ENCODE measurements at places on chromosomes 5 and 9.

DNA sequence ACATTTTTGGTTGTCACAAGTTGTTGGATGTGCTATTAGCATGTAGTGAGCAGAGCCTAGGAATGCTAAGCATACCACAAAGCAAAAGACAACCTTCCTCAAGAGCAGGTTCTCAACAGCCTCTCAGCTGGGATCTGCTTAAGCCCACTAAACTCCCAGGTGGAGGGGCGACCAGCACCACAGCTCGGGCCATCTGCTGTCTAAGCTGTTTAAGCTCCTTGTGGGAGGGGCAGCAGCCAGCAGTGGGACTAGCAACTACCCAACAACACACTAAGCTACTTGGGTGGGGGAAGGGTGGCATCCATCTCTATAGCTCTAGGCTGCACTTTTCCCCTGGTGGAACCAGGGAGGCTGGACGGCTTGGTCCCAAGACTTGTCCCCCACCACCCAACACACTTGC lies 1052.7 kb upstream of the ARRDC3 start:
- DNase-seq, result no peak

GRCh38 chr9:130893341-130894101 lies 3.1 kb downstream of the QRFP start:
- no peak for DNase-seq

GRCh38 chr5:6084376-6084775 lies 294.0 kb downstream of the MED10 start:
- no peak for DNase-seq

DNA sequence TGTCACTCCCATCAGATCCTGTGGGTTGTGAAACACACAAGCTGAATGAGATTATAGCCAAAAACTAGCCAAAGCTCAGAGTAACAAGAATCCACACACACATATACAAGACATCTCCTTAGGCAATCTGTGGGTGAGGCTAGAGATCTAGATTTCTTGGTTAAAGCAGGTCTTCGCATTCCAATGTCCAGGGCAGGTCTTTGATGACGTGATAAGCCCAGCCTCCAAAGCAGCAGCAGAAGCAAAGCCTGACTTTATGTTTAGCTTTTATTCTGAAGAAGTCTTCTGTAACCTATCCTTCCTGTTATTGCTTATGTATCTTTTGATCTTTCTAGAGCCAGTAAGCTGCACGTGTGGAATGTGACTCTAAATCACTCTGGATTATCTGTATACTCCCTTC lies 199.1 kb upstream of the SLC30A5 start:
- no peak for DNase-seq

GRCh38 chr5:180161420-180162303 lies 47.3 kb downstream of the RASGEF1C start:
- DNase-seq, result no peak

DNA sequence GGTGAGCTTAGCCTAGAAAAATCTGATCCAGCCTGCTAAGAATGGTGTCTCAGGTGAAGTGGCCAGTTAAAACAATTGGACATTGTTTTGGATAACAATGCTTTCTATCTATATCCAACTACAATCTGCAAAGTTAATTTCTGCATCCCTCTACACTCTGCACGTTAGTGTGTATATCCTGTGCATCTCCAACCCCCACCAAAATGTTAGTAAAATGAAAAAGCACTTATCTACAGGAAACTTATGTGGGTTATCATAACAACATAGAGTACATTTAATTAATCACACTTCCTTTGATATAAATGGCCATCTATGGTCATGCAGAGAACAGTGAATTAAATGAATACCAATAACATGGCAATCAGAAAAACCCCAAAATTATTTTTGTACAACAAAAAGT lies 158.7 kb downstream of the NFIB start:
- no peak for DNase-seq

- no peak for DNase-seq
These were observed 164.1 kb downstream of the HMHB1 start for GRCh38 chr5:143976055-143976454.

DNA sequence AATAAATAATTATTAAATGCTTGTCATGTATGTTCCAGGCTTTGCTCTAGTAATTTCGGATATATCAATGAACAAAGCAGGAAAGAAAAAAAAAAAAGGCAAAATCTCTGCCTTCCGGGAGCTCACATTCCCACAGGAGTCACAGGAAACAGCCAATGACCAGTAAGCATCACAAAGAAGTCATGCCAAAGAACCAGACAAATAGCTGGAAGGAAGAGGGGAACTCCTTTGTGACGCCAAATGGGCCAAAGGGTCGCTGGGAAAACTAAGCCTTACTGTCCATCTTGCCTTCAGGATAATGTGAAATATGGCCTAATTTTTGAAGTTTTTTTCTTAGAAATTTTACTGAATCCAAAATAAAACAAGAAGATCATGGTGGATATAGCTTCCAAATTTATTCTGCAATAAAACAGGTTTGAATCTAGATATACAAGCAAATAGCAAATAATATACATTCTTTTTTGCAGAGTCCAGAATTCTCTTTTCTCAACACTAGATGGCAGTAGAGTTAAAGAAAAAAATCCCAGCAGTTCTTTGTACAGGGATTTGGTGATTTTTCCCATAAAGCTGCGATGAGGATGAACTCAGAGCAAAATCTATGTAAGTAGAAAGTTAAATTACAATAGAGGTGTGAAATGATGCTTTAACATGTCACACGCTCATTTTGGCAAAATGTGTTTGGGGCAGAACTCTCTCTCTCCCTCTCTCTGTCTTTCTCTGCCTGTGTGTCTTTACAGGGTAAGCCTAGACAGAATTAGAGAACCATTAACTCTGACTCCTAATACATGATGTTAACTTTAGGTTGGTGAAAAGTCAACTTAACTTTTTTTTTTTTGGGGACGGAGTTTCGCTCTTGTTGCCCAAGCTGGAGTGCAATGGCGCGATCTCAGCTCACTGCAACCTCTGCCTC lies 60.0 kb upstream of the TUT7 start:
- DNase-seq, result no peak

DNA sequence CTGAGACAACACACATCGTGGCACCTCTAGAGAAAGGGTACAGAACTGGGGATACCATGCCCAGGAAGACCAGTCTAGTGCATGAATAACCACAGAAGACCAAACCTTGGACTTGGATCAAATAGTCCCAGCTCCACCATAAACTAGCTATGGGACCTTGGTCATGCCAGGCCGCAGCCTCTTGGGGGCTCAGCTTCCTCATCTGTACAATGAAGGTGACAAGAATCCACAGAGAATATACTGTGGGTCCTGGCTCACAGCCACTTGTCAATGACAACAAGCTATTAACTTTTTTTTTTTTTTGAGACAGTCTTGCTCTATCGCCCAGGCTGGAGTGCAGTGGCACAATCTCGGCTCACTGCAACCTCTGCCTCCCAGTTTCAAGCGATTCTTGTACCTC lies 3.9 kb downstream of the KYAT1 start:
- no peak for DNase-seq

- DNase-seq, result no peak
These were observed 1638.3 kb downstream of the MAT2B start for GRCh38 chr5:165143741-165144140.

DNA sequence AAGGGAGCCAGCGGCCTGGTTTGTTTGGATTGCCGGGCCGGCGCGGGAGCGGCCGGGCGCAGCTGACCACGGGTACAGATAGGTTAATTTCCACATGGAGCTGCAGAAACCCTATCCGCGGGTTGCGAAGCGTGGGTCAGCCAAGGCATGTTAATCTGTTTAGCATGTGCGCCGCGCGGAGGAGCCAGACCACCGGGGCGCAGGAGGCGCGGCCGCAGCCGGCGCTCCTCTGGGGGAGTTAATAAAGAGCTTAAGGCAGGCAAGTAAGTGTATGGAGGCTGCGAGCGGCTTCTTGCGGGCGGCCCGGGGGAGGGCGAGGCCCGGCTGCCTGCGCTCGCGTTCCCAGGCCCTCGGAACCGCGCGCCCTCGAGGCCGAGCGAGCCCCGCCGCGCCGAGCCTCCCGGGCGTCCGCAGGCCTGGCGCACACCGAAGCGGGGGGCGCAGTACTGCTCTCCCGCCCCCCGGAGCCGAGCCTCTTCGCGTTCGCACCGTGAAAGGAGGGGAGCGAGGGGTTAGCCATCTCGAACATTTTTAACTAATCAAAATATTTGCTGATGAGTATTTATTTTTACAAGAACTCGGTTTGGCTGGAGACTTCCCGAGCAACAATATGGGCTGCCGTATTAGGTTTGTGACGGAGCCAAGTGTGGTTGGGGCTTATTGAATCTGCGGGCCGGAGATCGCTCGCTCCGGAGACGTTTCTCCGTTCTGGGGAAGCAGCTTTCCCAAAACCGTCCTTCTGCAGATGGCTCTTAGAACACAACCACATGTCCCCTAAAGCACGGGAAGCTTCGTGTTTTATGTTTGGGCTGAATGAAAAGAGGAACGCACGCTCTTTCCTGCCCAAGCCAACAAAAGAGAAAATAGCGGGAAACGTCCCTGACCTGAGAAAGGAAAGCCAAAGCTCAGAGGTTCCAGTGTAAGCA lies 28.8 kb downstream of the FOXD1 start:
- DNase-seq, result no peak

DNA sequence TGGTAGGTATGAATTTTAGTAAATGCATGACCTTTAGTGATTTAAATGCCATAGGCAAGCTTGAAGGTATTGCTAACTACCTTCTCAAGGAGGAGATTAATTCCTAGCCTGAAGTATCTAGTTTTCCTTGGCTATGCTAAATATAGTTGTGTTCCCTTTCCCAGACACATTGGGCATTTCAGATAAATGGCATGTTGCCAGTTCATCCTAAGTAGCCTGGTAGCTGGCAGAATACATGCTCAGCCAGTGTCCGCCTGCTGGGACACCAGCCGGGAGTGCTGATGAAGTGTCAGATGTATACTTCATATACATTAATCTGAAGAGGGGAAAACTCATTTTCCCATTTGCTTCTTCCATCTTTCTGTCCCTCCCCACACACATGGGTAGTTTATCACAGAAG lies 196.9 kb downstream of the MAST4 start:
- DNase-seq, result no peak

- no peak for DNase-seq
These were observed 53.9 kb downstream of the MEF2C start for GRCh38 chr5:88829054-88829453.

DNA sequence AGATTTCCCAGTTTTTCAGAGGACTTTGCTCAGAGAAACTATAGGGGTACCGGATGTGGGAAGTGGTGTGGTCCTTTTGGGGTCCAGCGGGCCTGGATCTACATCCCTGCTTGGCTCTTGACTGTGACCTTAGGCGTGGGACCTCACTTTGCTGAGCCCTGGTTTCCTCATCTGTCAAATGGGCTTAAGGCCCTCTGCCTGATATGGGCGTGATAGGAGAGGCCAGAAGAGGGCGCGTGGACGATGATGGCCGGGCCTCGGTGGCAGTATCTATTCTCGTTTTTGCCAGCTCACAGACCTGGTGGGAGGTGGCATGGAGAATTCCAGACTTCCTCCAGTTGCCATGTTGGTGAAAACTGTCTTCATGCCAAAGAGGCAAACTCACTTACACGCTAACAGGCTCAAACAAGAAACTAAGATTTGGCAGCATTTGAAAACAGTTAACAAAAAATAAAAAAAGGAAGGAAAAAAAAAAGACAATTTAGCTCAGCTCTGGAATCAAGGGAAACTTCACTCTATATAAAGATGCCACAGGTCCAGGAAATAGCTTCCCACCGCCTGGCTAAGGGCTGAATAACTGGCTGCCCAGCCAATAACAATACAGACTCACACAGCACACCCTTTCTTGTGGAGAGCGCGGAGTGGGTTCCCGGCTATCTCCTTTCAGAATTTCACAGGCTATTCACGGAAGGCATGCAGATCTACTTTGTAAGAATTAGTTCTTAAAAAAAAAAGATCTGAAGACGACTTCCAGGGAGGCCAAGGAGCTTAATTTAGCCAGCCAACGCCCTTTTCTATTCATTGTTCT lies 1.7 kb downstream of the SH3PXD2B start:
- no peak for DNase-seq

DNA sequence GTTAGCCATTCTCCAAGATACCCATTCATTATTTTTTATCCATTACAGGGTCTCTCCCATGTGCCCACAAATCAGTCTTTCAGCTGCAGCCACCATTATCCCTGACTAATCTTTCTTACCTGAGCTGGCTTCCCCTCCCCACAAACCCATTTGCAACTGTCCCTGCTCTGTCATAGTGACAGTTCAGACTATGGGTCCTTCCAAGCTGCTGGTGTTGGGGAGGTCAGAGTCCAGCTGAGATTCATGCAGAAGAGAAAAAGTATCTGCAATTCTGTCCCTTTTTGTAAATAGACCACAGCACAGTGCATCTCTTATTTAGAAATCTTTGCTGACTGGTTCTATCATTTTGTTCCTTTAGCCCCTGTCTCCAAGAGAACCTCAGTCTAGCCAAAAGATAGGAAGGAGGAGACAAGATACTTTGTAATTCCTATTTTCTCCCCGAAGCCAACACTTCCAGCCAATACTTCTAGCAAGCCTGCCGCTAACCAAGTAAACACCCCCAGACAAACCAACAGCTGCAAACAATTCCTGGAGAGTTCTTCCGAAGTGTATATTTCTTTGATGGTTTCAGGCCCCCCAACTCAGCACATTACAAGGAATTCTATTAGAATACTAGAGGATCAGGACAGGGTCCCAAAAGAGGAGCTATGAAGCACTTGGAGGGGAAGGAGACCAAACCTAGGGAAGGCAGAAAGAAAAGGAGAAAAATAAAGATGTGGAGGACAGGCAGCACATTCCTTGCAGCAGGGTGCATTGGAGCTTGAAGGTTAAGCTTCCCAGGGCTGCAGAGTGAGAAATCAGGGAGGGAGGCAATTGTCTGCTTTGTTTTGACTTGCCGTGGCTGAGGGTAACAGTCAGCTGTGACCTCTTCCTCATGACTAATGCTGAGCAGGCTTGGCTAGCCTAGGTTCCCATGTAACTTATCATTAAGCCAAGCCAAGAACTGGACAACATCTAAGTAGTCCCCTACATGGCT lies 148.5 kb downstream of the SGCD start:
- no peak for DNase-seq

GRCh38 chr5:80119372-80119771 lies 84.2 kb downstream of the THBS4 start:
- DNase-seq, result no peak

DNA sequence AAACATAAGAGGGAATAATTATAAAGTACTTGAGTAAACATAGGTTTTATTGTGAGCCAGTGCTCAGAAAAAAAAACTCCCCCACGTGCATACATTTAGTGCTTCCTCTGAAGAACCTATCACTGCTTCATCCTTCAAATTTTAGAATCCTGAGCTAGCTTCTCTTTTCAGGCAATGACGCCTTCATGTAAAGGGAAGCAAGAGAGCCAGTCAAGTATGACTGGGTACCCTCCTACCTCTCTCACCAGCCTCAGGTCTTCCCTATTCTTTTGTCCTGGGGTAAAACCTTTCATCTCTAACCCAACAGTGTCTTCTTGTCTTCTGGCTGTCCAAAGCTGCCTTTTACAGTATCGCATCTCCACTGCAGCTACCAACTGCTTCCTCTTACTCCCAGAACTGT lies 32.0 kb downstream of the PLPP1 start:
- DNase-seq, result no peak

- no peak for DNase-seq
These were observed 101.7 kb downstream of the GDNF start for GRCh38 chr5:37738057-37738691.

DNA sequence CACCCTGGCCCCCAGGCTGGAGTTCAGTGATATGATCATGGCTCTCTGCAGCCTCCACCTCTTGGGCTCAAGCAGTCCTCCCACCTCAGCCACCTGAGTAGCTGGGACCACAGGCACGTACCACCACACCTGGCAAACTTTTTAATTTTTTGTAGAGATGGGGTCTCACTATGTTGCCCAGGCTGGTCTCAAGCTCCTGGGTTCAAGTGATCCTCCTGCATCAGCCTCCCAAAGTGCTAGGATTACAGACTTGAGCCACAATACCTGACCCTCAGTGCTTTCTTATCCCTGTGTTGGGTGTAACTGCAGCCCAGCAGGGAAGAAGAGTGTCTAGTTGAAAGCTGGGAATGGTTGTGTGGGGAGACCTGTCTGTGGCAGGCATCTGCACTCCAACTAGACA lies 10.9 kb downstream of the PTPA start:
- DNase-seq, result no peak
